ENCODE measurements at places on chromosomes 11 and 22. TPM values are rescaled to one million over a fixed set of nuclear protein-coding genes. Genes with fewer than 3 reads are reported as not detected.

Gene B3GAT1
- polyA plus RNA-seq = not detected

Gene RBMXL2
- not detected for polyA plus RNA-seq

- no peak for DNase-seq
Measured at GRCh38 chr11:64776875-64777274, 1.5 kb downstream of the SF1 start.

DNA sequence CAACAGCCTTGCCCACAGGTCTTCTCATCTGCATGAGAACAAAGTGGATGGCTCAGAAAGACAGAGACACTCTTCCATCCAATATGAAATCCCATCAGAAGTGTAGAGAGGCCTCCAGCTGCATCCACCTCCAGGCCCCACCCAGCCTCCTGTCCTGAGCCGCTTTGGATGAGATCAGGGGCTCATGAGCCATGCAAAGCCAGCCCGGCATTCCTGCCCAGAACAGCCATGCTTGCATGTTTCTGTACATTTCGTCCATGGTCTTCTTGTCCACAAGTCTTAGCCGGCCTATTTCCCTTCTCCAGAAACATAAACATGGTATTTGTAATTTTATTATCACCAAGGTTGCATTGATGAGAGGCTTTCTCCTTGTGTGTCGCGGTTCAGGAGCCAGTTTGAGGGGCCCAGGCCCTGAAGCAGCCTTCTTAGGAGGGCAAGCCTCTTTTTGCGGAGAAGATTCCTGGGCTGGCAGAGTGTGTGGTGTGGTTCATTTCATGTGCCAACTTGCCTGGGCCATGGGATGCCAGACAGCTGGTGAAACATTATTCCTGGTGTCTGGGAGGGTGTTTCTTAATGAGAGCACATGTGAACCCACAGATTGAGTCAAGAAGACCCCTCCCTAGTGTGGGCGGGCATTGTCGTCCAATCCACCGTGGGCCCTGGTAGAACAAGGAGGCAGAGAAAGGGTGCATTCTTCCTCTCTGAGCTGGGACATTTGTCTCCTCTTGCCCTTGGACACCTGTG, 928.9 kb downstream of the TBC1D22A start:
- DNase-seq = no peak

DNA sequence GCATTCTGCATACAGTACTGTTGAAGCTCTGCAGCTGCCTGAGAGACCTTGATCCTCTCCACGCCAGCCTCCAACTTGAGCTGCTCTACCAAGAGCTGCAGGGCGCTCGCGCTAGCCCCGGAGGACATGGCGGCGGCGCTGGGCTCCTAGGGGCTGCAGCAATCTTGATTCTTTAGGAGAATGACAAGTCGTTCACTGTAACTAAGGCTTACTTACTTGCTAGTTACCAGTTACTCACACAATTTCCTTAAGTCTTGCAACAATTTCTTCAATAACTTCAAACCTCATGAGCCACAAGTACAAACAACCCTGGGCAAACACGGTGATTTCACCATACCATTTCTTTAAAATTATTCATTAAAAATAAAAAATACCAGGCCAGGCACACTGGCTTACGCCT, 21.9 kb downstream of the SBF2 start:
- DNase-seq = no peak

DNA sequence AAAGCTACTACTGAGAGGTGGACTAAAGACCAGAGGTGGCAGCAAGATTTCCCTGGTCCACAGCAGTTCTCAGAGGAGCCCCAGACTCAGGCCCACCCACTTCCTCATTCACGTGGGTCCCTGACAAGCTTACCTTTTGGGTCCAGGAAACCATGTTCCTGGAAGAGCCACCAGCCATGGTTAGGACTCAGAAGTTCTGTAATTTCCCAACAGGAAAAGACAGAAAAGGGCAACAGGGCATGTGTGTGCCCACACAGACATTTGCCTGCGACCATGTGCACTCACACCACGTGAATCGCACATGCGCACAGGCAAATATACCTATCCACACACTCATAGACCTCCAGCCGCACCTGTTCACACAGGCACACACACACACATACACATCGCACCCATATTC, 42.9 kb downstream of the LRRC32 start:
- no peak for DNase-seq

DNA sequence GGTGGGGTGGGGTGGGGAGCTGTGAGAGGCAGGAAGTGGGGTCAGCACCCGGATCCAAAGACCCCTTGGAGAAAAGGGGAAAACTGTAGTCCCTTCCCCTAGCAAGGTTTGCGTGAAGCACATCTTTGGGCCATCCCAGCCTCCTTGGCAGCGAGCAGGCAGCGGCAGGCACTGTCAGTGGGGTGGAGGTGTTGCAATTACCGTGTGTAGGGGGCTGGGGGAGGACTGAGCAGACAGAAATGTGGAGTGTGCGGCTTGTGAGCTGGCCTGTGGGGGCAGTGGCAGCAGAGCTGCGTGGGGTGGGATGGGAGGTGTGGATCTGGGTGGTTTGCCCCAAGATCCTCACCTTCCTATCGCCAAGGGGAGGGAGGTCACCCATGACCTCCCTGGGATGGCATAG, 16.4 kb downstream of the DAGLA start:
- DNase-seq = no peak

- DNase-seq = no peak
Measured at GRCh38 chr11:33891714-33892327, at the start of gene LMO2. LMO2 (minus strand) TSS chr11:33892076; CDS start chr11:33869716, 22,360 bp downstream.
